ENCODE measurements at places on chromosomes 5 and 9.

GRCh38 chr5:14863105-14863504 is 8.5 kb downstream of the ANKH start:
- DNase-seq, result no peak

GRCh38 chr9:121674952-121675351 is 23.5 kb downstream of the DAB2IP start:
- no peak for DNase-seq

- DNase-seq, result no peak
These were observed 326.7 kb downstream of the ASTN2 start for GRCh38 chr9:117088140-117088539.

DNA sequence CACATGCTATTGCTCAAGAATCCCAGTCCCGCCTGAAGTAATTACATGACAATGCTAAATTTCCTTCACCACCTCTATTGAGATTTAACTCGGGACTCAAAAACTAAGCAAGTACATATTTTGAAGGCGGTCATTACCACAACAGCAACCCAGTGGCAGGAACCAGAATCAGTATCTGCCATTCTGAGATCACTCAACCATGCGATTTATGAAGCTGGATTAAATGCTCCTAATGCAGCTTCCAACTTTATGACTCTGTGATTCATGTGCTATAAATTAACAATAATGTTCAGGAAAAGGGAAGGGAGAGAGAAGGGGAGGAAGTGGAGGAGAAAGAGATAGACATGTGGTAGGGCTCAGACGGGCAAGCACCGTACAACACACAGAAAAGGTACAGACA is 194.7 kb downstream of the DNAH5 start:
- no peak for DNase-seq

GRCh38 chr5:42636946-42637345 is 119.7 kb upstream of the CCDC152 start:
- no peak for DNase-seq

GRCh38 chr5:107149243-107150005 is 521.3 kb downstream of the EFNA5 start:
- DNase-seq, result no peak
